ENCODE measurements at places on chromosomes 7 and 10.

GRCh38 chr10:60290558-60290957, 99.1 kb downstream of the ANK3 start:
- no peak for DNase-seq

DNA sequence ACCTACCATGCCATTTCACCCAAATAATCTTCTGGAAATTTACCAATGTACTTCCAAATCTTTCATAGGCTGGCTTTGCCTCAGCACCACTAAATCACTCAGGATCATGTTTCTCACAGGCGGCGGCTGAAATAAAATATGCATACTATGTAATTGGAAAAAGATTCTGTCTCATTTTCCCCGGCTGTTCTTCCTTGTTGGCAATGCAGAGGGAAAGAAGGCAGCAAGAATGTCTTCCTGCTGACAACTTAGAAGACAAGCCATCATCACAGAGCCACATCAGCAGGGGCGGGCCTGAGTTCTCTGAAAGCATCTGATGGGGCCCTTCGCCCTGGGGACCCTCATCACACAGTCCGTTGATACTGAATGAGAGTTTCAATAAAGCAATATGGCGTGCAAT, 39.2 kb upstream of the COL1A2 start:
- DNase-seq: peak; percentile 65

DNA sequence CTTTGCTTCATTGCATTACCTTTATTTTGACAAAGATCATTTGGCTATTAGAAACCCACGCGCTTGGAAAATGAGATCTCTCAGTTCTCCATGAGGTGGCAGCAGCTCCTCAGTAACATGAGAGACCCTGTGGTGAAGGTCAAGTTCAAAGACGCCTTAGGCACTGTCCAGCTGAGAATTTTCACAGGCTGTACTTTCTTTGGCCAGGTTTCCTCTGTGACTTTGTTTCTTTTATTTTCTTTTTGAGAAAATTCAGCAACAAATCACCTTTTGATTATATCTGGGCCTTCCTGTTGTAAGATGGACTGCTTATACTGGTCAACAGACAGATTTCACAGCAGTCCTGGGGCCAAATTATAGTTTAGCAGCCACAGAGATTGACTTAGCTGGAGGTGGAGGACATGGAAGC, 54.5 kb downstream of the RAB18 start:
- peak; percentile 50 for DNase-seq

GRCh38 chr10:29493697-29494096, 141.1 kb downstream of the SVIL start:
- DNase-seq: no peak

DNA sequence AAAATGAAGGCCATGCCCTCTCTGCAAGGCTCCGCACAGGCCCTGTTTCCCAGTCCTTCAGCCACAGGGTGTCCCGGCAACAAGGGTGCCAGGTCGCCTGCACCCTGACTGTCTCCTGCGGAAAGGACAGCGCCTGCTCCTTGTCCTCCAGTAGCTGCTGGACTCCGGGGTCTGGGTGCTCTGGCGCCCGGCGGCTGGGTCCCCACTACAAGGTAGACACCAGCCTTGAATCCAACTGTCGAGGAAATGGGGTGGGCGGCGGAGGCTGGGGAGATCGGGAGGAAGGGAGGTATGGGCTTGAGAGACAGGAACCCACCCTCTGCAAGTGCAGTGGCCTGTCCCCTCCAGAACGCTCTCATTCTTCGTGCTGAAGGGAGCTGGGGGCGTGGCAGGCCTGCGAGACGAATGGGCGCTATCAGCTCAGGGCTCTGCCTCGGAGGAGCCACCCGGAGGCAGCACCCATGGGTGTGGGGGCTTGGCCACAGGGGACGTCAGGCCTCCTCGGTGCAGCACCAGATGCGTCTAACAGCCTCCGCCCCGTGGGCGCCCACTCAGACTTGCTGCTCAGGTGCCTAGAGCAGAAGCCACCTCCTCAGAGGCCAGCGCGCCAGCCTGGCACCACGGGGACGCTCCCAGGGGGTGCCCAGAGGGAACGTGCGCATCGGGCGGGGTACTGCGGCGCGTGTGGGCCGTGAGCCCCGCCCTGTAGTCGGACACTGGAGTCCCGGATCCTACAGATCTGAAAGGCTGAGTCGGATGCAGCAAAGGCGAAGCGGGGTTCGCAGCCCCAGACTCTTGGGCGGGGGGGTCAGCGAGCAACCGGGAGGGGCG, 15.6 kb downstream of the ADAM8 start:
- DNase-seq: no peak

GRCh38 chr7:136033413-136034031, 56.4 kb upstream of the MTPN start:
- no peak for DNase-seq

- DNase-seq: no peak
Measured at GRCh38 chr10:43223056-43223455, 43.8 kb downstream of the RASGEF1A start.

DNA sequence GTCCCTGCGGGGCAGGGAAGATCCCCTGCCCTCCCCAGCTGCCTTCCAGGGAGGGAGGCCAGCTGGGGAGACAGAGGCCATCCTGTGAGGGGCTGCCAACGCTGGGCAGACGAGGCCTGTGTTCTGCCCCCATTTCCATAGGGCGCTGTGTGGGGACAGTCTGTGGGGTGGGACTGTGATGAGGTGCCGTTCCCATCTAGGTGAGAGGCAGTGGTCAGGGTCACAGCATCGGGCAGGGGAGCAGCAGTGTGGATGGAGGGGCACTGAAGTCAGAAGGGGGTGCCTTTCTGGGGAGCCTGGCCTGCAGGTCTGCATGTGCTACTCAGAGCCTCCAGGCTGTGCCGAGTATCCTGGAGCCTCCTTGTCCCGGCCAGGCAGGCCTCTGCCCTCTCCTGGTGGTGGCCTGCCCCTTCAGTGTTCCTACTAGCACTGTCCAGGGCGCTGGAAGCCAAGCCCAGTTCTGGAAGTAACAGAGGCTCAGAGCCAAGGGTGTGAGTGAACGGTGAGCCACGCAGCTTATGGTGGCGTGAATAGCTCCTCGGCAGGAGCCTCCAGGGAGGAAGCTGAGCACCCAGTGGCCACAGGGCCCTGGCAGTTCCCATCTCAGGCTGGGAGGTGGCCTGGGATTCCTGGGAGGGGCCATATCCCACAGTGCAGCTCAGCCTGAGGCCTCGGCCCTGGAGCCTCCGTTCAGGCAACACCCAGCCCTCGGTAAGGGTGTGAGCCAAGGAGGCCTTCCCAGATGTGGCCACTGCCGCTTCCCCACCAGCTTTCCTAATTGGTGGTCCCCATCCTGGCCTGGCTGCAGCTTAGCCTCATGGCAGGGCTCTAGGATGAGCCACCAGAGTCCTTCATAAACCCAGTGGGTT, 23.3 kb upstream of the CSGALNACT2 start:
- peak; percentile 29 for DNase-seq

GRCh38 chr7:155487509-155488482, 29.9 kb downstream of the EN2 start:
- no peak for DNase-seq

GRCh38 chr7:77354914-77355313, 61.2 kb downstream of the GSAP start:
- DNase-seq: no peak

DNA sequence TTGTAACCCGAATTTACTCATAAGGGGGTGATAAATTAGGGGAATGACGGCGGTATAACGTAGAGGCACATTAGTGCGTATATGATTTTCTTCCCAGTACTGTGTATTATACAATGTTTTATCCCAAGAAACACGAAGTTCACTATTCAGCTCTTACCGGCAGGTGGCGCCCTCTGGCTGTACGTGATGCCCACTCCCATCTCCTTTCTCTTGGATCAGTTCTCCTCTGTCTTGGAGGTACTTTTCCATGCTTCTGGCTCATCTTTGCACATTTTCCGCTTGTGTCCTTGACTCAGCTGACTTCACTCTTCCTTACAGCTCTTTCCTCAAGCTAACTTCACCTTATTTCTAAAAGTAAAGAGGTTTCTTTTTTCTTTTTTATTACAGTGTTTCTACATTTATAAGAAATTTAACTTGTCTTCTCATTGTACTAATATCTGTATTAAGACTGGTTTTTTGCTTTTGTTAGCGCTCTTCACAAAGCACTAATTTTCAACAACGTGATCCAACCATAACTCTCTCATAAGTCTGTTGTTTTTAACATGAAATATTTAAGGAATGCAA, 21.3 kb downstream of the TMEM176B start:
- DNase-seq: peak; percentile 67

Measured in fibroblast of the aortic adventitia (primary cell).